LHCN-M2 (cell line): ENCODE measurements at places on chromosomes 6 and 20. TPM values are rescaled to one million over a fixed set of nuclear protein-coding genes. Genes with fewer than 3 reads are reported as not detected.
A peak's percentile ranks its signal among the peaks of the same experiment; 100 is the strongest.

Gene EGFL8
- 1.3 and 2.4 TPM in 2 replicates for total RNA-seq

Gene HLA-DQB1
- not detected in 2 replicates for total RNA-seq

Gene WFDC5
- total RNA-seq, result not detected in 2 replicates

Gene COL9A3
- total RNA-seq, result not detected in 2 replicates

Gene FOXF2
- not detected in 2 replicates for total RNA-seq

Gene IYD
- total RNA-seq, result under 0.01 TPM in 1 of 2 replicates, not detected in the other

DNA sequence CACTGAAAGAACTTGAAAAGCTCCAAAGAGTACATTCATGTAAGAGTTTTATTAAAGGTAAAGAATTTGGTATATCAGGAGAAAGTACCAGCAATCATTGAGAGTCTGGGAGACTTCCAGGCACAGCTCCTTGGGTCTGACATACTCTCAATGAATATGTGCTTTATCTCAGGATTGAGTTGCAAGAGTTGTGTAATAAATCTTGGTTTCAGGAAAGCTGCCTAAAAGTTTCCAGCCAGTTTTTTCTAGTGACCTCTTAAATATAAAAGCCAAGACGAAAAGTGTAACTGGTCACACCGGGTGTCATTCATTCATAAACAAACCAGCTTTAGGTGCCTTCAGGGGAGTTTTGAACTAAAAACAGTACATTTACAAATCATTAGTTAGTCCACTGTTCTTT, 21.6 kb upstream of the GJA1 start:
- DNase-seq, result no peak

- DNase-seq, result no peak
These were observed 32.5 kb upstream of the SMLR1 start for GRCh38 chr6:130794738-130795137.

- DNase-seq, result no peak
These were observed 480.5 kb upstream of the ID4 start for GRCh38 chr6:19356692-19357091.

GRCh38 chr6:11875325-11876109, 96.9 kb upstream of the ADTRP start:
- no peak for DNase-seq

DNA sequence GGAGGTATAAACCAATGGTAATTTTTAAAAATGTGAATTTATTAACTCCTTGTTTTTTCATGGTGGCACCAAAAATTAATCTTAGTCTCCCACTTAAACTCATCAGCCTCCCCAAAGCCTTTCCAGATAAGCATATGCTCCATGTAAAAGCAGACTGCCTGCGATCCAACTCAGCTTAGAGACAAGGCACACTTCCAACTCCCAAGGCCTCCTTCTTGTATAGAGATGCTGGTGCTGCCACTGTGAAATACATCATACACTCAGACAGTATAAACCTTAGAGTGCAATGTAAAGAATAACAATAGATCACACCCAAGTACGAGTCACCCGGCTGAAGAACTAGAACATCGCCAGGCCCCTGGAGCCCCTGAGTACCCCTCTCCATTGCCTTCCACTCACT, 2.0 kb downstream of the ANKRD6 start:
- no peak for DNase-seq

- DNase-seq, result no peak
These were observed 703.2 kb downstream of the HDGFL1 start for GRCh38 chr6:23272536-23272935.

GRCh38 chr6:15586503-15586902, 76.3 kb downstream of the DTNBP1 start:
- DNase-seq, result no peak

- DNase-seq, result peak; percentile 69
These were observed 7.7 kb upstream of the KLHL31 start for GRCh38 chr6:53673162-53673727.

DNA sequence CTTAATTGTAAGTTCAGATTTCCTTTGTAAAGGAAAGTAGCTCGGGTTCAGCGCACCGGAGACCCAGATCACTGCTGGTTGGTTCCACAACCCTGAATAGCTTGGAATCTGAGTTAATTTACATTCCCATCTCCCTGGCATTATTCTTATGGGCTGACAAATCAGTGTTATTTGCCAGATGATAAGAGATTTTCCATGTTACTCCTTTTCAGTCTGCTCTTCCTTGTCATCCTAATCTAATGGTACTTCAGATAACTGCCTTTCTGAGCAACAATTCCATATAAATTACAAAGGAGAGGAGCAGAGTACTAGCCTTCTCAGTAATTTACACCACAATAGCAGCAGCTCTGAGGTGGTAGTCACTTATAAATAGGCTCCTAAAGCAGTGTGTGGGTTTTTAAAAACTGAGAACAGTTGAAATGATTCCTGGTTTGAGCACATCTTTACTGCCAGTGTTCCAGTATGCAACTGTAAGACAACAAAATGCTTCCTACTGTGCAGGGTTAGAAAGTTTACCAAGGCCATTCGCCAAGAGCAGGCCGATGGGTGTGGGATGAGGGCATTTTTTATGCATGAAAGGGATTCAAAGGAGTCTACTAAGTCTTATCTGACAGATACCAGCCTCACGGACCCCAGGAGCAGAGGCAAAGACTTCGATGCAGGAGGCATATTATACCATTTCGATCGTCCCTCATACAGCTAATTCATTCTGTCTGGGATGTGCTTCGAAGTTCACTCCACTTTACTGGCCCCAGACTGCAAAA, 89.7 kb downstream of the NDUFAF5 start:
- no peak for DNase-seq

- DNase-seq, result no peak
These were observed 7.2 kb downstream of the TTLL9 start for GRCh38 chr20:31877684-31878083.

GRCh38 chr20:34365765-34366213, 2.7 kb downstream of the ITCH start:
- DNase-seq, result no peak

DNA sequence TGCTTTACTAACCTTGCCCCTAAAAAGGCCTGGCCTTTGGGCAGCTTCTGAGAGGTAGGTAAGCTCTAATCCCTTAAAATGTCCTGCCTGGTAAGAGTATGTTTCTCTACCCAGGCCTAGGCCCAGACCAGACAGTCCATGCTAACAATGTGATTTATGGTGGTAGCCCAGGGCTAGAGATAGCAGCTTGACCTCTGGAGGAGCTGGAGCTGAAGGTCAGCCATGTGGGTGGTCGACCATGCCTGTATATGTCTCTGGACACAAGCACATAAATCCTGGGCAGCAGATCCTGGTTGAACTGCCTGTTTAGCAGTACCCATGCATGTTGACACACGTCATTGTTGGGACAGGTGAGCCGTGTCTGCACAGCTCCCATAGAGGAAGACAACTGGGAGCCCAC, 62.1 kb upstream of the PHACTR1 start:
- no peak for DNase-seq

GRCh38 chr6:11413728-11414127, 123.8 kb upstream of the TMEM170B start:
- DNase-seq, result peak; percentile 73

DNA sequence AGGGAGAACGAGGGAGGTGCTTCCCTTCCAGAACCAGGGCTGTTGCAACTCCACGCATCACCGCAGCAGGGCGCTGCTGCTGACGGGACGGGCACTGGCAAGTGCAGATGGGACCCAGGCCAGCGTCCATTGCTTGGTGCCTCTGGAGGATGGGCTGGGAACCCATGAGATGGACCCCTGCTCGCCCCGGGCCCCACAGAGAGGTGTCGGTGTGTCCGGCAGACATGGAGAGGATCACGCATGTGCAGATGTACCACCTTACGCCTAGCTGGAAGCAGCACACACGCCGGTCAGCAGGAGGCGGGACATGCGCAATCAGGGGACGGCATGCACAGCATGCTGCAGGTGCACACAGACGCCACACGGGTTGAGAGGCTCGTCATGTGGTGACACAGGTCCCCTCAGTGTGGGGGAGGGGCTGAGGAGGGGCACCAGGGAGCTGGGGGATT, 5.7 kb downstream of the CABLES2 start:
- no peak for DNase-seq
